NCI-H1930 (cell line): ENCODE measurements at places on chromosomes 3 and 15.
A peak's percentile ranks its signal among the peaks of the same experiment; 100 is the strongest.

GRCh38 chr15:37099319-37100108, 835 bp downstream of the MEIS2 start:
- DNase-seq, result no peak

- no peak for DNase-seq
Observed at GRCh38 chr3:195039180-195039843, 231.6 kb downstream of the XXYLT1 start.

DNA sequence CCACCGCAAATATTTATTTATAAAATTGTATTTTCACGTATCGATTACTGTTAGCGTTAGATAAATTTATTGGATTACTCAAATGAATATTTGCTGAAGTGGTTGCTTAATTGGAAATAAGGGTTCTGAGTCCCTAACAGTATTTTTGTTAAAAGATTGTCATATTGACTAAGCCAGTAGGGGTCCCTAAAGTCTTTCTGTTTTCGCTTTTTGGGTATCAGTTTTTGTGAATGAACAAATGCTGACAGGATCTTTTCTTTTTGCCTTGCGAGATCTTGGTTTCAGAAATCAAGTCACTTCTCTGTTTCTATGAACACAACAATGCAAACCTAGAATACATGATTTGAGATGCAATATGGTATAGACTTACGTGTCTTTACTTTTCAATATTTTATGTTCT, 7.1 kb downstream of the RAD51 start:
- DNase-seq, result no peak

- no peak for DNase-seq
Observed at GRCh38 chr3:148513096-148513543, 184.6 kb upstream of the AGTR1 start.

DNA sequence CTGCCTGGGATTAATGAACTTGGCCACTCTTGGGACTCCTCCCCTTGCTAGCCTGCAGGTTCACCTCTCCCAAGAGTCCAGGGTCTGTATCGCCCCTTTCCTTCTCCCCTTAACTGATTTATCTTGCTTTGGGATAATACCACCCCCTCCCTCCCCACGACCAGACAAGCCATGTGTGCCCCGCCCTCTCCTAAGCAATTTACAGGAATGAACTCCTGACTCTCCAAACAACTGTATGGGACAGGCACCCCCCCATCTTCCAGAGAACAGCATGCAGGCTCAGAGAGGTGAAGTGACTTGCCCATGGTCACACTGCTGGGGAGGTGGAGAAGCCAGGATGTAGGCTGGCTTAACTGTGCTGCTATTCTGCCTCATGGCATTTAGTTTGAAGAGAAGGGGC, 46.8 kb downstream of the RGMA start:
- DNase-seq, result no peak

- DNase-seq, result no peak
Observed at GRCh38 chr3:8276506-8276905, 225.1 kb upstream of the LMCD1 start.

DNA sequence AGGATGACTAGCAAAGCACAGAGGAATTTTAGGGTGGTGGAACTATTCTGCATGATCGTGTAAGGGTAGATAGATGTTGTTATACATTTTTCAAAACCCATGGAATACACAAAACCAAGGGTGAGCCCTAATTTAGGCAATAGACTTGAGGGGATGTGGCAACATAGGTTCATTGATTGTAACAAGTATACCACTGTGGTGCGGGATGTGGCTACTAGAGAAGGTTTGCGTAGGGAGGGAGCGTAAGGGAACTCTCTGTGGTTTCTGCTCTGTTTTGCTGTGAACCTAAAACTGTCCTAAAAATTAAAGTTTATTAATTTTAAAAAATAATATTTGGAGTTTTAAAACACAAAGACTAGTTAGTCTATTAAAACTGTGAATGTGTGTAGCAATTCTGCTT, 202.8 kb downstream of the PLCL2 start:
- DNase-seq, result no peak

DNA sequence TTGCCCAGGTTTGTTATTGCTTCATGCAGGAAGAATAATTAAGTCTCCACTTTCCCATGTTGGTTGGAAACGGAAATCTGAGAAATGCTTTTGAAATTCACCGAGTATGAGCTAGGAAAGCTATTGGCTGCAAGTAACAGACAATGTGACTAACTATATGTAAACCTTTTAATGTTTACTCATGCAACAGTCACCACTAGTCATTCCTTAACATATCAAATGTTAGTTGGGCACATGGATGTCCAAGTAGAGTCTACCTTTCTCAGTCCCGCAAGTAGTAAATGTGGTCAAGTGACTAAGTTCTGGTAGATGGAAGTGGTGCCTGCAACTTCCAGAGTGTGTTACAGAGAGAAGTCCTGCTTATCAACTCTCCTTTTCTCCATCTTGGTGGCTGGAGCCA, 52.5 kb downstream of the KLF15 start:
- DNase-seq, result no peak

DNA sequence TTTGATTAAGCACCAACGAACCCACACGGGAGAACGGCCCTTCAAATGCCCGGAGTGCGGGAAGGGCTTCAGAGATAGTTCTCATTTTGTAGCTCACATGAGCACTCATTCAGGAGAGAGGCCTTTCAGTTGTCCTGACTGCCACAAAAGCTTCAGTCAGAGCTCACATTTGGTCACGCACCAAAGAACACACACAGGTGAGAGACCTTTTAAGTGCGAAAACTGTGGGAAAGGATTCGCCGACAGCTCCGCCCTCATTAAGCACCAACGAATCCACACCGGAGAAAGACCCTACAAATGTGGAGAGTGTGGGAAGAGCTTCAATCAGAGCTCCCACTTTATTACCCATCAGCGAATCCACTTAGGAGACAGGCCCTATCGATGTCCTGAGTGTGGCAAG, 8.7 kb downstream of the ZNF774 start:
- DNase-seq, result no peak

- DNase-seq, result peak; percentile 33
Observed at GRCh38 chr3:113035387-113035982, 44.7 kb downstream of the GTPBP8 start.

DNA sequence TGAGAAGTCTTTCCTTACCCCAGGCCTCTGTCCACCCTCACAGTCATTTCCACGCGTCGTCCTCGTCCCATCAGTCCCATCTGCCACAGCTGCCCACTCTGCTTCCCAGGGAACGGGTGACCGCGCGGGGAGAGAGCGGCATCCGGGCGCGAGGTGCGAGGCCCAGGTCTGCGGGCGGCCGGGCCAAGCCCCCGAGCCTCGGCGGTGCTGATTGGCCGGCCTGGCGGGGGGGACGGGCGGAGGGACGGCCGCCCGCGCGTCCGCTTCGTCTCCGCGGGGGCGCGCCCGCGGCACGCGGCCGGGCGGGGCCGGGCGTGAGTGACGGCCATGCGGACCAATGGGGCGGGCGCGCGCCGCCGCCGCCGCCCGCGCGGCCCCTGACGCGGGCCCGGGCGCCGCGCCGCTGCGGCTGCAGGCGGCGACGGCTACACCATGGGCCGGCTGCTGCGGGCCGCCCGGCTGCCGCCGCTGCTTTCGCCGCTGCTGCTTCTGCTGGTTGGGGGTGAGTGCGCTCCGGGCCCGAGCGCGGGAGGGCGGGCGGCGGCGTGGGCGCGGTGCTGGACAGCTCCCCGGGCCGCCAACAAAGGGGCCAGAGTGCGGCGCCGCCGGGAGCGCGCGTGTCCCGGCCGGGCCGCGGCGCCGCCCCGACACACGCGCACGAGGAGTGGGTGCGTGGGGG, at the start of gene PODXL2:
TSS of gene PODXL2 (plus strand) at position 398 of the 679 bp plus-strand sequence. CDS start at position 433, 35 bp downstream.
- peak; percentile 28 for DNase-seq

- DNase-seq, result no peak
Observed at GRCh38 chr15:67784090-67784781, 41.1 kb upstream of the SKOR1 start.

DNA sequence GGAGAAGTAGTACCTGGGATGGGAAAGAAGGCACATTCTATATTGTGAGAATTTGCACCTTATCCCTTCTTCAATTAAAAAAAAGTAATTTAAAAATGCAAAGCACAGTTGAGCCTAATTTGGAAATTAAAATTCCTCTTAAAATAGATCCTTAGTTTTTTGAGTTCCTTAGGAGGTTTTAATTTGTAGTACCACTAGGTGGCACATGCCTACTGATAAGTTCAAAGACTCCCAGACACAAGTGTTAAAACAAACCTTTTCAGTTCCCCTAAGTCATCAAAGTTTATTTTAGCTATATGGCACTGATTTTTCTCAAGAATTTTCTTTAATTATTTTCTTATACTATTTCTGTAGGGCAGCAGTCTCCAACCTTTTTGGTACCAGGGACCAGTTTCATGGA, 127.6 kb upstream of the AZI2 start:
- DNase-seq, result peak; percentile 2

- DNase-seq, result no peak
Observed at GRCh38 chr3:169886671-169887070, 16.9 kb upstream of the LRRC31 start.

DNA sequence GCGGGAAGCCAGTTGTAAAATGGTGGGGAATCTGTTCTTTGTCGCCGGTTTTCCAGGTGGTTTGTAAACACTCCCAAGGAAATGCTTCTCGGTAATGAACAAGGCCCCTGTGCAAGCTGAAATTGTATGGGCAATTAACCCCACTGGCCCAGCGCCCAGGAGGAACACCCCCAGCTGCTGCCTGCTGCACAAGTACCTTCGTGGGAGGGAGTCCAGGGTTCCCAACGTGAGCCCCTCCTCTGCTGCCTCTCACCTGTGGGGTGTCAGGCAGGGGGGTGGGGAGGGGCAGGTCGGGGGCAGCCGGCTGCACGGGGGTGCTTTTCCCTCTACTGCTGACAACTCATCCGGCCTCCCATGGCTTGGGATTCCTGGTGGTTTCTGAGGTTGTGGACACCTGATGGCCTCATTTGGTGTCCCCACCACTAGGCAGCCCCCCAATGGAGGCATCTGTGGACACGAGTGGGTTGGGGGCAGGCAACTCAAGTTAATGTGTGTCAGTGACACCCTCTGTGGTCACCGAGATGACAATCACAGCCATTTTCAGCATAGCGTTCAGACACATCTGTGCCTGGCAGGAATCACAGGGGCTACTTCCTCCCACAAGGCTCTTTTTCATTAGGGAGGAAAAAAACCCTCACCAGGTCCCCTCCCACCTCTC, 35.6 kb upstream of the PRR23E start:
- no peak for DNase-seq

GRCh38 chr3:100335434-100335833, 877 bp downstream of the NIT2 start:
- no peak for DNase-seq

DNA sequence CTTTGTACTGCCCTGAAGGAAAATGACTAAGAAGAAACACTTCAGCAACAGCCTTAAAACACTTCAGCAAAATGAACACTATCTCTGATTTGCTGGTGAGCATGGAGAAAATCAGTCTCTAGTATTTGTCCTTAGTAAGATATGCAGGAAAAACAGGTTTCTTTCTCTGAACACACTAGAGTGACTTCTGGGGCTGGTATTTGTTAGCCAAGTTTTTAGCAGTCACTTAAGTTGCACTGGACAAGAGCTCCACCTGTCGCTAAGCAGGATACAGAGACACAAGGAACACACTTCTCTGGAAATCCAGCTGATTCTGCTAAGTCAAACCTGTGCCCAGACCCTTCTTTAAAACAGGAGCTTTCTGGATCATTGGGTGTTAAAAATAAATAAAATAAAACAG, 65.3 kb downstream of the CHAC1 start:
- no peak for DNase-seq

DNA sequence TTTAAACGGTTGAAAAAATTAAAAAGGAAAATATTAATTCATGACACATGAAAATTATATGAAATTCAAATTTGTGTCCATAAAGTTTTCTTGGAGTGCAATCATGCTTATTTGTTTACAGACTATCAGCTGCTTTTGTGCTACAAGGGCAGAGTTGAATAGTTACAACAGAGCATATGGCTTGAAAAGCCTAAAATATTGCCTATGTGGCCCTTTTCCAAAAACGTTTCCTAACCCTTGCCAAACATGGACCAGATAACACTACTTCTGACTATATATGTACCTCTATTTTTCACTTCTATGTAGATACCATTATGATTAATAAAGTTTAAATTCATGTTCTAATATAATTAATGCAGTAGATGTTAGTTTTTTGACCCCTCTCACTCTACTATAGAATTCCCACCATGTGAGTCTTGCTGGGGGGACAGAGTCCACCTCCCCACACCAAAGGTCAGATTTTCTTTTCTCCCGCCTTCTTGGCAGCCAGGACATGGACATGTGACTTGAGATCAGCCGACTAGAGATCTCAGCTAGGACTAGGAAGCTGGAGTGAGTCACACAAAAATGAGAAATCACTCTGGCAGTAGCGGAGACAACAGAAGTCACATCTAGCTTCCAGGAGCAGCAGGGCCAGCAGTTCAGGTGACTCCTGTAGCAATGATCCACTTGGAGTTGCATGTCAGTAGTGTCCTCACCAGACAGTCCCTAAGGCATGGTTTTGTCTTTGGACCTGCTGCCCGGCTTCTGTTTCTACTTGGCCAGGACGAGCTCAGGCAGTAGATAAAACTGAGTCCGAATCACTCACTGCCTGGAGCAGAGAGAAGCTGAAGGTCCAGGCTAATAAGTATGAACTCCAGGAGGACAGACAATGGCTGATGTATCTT, 22.4 kb downstream of the CIAO2A start:
- DNase-seq, result no peak

DNA sequence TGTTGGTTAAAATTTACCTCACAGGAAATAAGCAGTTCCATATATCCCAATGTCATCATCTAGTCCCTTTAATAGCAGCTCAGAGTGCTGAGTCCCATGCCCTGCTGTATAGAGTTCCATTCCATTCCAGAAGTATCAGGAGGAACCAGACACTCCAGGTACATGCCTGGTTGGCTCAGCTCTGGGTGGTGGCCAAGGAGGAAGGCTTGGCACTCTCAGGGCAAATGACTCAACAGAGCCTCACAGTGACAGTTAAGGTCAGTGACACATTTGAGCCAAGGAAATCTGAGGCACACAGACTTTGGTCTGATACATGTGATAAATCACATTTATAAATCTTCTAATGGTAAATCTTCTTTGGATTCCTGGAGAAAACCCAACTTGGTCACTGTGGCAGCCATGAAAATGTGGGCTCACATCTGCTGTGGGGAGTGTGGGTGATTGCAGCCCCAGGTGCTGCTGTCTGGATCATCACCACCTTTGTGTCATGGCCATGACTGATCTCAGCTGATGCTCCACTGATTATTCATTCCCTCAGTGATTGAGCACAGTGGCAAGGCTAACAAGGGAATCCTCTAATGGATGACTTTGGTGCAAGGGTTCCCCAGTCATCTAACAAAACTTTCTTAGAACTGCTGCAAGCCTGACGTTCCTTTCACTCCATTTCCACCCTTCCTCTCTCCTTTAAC, 9.3 kb downstream of the HHLA2 start:
- DNase-seq, result no peak

DNA sequence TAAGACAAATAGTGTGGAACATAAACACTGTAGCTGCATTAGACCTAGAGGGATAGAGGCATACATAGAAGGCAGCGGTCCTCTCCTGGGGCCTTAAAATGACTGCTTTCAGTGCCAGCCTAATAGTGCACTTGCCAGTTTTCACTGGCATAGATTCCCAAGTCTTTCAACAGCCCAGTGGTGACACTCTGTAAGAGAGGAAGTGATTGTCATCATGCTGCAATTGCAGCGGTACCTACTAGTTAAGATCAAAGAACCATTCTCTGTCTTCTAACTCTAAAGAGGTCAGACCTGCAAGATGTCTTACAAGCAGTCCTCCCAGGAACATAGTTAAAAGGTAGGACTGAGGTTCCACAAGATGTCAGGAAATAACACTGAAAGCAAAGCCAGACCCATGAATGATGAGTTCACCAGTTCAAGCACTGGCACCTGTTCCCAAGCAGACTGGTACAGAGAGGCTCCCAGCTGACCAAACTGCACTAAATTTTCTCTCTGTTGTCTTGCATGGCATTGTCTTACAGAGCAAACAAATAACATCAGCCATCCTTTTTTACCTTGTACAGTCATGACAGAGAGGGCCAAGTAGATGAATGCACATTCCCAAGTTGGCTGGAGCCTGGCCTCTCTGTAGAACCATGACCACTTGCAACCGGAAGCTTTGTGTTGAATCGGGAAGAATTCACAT, 100.5 kb upstream of the SKOR1 start:
- DNase-seq, result no peak
